Stimulated activated CD8-positive, alpha-beta memory T cell treated with anti-CD3 and anti-CD28 coated beads, Interleukin-2, amount 100 ng/mL, for 1 hour (primary cell): ENCODE measurements at places on chromosomes 4 and X.

DNA sequence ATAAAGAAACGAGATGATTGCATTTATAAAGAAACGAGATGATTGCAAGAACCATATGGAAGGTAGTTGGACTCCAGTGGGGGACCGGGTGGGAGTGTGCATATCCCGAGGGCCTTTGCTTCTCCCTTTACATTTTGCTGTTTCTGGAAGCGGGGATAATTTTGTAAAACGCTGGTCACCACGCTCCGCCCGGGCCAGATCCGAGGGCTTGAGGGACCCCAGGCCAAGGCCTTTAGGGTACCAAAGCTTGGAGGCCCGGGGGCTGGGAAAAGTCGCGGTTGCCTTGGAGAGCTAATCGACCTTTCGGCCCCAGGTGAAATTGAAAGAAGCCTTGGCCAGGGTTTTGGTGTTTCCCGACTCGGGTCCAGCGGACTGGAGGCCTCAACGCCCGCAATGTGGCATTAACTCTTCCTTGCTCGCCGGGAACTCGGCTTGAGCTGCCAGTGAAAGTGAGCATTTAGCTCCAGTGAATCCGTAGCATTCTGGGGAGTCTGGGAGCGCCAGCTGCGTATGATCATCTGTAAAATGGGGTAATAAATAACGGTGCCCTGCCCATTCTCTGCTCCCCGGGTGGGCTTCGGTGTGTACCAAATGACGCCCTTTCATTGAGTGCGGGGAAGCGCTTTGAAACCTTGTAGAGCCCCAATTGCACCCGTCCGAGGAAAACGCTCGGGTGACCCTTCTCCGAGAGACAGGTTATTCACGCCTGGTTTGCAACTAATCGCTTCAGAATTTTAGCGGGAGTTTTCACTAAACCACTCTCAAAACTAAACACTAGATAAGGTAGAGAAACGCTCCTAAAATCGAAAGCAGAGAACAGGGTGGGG is 4.5 kb downstream of the NKX3-2 start:
- no peak for DNase-seq

DNA sequence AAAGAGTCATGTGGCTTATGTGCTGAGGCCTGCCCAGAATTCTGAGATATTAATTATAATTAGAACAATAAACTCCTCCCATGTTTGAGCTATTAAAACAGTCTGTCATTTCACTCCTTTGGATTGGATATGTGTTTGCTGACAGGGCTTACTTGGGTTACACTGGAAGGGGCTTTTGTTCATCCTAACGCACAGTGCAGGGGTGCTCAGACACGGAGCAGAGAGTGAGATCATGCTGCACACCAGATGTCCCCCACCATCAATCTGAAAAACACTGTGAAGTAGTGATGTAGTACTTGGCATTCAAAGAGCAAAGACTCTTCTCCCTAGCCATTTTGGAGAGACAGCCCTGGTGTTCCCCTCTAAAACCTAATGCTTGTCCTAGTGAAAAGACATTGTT is 24.1 kb upstream of the SMIM10L2A start:
- no peak for DNase-seq

DNA sequence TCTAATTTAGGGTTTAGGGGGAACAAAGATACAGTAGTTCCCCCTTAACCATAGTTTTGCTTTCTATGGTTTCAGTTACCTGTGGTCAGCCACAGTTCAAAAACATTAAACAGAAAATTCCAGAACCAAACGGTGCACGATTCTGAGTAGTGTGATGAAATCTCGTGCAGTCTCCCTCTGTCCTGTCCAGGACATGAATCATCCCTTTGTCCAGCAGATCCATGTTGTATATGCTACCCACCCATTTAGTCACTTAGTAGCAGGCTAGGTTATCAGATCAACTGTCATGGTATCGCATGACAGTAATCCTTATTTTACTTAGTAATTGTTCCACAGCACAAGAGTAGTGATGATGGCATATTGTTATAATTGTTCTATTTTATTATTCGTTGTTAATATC is 556.1 kb downstream of the IL1RAPL1 start:
- DNase-seq: no peak

- DNase-seq: peak; percentile 52
These were observed 9.2 kb upstream of the FAM53A start for GRCh38 chr4:1693131-1693896.

DNA sequence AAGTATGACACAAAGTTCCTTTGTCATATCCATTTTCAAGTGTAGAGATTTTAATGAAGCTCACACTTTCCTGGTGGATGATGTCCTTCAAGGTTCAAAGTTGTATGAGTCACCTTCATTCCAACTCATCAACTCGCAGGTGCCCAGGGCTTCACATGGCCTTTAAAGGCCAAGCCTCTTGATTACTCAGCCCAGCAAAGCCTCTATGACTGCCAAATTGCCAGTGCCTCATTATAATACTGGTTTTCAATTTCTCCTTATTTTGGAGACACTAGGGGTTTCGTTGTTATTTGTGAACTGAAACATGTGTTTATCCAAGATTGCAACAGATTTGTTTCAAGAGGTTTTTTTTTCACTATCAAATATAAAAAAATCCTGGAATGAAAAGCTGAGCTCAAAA is 45.9 kb upstream of the PPP3CA start:
- DNase-seq: no peak

DNA sequence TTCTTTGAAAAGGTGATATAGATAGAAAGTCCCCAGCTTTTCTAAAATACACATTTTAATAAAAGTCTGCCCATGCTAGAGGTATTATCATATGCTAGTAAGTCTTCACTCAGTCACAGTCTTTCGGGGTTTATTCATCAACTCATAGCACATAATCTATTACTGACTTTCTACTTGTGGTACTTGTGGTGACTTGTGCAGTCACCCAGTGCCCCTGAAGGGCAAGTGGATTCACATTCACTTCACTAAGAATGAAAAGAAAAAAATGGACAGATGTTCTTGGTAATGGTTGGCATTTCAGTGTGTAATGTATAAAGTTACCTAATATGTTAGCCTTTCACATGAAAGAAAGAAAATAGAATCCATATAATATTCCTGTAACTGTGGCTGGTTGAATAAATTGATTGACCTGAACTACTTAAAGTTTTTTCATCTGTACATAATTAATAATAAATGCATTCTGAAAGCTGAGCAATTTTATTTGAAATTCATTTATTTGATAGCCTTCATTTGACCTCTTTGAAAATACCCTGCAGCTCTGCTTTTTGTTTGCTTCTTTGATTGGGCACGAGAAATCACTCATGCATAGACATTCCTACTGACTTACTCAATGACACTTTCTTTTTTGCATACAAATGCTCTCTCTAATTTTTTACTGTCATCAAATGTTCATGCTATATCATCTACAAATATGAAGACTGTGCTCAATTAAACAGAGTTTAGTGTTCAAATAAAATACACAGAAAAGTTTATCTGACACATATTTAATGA is 39.5 kb upstream of the ZNF330 start:
- DNase-seq: no peak

- DNase-seq: no peak
These were observed 6.2 kb downstream of the CHIC2 start for GRCh38 chr4:54058171-54058570.
